ENCODE measurements at places on chromosomes 5 and 9.

DNA sequence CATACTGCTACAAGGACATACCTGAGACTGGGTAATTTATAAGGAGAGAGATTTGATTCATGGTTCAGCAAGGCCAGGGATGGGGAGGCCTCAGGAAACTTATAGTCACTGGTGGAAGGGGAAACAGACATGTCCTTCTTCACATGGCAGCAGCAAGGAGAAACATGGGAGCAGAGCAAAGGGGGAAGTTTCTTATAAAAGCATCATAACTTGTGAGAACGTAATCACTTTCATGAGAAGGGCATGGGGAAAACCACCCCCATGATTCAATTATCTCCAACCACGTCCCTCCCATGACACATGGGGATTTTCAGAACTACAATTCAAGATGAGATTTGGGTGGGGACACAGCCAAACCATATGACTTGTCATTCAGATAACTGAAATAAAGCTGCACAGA, 100.9 kb downstream of the ST8SIA4 start:
- DNase-seq, result no peak

- no peak for DNase-seq
These were observed 213.8 kb downstream of the MLLT3 start for GRCh38 chr9:20408513-20408912.

DNA sequence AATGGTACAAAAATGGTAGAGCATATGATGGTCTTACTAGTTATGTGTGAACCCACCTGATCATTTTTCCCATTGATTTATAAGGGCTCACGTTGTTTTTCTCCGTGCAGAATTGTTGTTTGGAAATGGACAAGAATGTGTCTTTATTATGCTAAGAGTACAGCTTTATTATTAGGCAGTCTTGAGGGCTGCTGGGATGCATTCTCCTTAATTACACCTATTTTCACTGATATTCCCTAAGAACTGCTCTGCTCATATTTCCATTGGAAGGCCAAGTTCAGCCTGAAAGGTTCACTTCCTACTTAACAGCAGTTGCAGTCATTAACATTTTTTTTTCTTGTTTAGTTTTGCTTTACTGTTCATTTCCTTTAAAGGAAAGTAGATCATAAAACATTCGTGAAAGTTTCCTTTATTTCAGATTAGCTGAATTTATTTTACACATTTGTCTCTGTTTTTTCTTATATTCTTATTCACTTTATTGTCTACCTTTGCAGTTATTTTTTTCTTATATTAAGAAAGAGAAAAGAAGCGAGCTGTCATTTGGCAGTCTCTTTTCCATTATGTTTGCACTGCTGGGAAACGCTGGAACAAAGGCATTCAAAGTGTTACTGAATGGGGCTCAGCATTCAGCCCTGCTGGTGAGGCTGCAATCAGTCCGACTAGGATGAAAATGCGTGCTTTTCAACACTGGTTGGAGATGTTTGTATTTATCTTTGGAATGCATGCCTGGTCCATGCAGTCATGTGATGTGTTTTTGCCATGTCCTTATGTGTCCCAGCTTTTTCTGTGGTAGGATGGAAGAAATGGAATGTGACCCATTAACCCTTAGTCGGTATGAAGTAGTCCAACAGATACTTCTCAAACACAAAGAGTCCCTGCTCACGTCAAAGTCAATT, 602.7 kb upstream of the ZNF608 start:
- no peak for DNase-seq

- no peak for DNase-seq
These were observed 210.3 kb upstream of the TNC start for GRCh38 chr9:115328228-115328627.

GRCh38 chr5:14487897-14488570, 93.6 kb upstream of the OTULINL start:
- no peak for DNase-seq

DNA sequence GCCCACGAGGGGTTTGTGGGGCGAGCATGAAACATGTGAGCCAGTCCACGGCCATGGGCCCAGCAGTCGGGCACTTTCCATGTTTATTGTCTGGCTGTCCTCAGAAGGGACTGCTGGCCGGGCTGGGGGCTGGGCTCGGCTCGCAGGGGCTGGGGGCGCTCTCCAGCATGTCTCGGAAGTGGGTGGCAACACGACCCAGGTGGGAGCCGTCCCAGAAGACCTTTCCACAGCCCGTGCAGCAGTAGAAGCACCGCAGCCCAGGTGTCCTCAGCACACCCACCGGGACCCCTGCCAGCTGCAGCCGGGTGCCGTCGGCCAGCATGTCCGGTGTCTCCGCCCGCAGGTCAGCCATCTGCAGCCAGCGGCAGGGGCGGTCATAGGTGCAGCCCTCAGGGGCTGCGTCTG, 4.8 kb upstream of the NRARP start:
- no peak for DNase-seq

DNA sequence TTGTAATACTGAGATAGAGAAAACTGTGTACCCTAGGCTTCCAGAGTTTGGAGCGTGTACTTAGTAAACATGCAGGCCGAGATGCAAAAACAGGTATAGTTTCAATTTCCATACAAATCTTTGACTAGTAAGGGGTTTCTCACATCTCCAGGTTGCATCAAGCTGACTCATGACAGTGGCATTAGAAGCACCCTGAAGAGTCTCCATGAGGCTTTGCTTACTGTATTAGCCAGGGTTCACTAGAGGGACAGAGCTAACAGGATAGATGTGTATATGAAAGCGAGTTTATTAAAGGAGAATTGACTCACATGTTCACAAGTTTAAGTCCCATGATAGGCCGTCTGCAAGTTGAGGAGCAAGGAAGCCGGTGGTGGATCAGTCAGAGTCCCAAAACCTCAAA, 275.3 kb upstream of the CDH6 start:
- no peak for DNase-seq

- no peak for DNase-seq
These were observed 107.7 kb downstream of the MTRR start for GRCh38 chr5:7976411-7977190.

- no peak for DNase-seq
These were observed 14.0 kb downstream of the ORM2 start for GRCh38 chr9:114343471-114344187.

DNA sequence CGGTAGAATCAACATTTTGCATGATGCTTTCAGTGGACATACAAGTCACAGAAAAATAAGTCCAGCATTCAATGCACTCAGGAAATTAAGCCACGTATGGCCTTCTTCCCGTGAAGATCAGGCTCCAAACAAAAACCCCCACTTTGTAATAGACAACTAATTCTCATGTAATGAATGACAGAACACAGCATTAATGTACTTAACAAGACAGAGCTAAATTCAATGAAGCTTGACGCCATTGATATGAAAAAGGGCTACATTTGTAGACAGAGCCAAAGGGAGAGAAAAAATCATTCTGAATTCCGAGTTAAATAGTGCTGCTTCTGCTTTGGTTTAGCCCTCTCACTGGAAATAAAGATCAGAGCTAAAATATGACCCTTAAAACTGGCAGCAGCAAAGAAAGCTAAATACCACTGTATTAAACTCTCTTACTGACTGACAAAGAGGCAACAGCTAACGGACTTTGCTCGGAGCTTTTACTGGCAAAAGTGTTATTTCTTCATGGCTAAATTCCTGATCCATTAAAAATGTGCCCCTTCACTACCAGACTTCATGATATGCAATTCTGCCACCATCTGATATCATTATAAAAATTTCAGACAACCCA, 250.5 kb downstream of the BNC2 start:
- DNase-seq, result no peak

- no peak for DNase-seq
These were observed 12.6 kb upstream of the MUSK start for GRCh38 chr9:110655754-110656641.

- no peak for DNase-seq
These were observed 967 bp downstream of the ORM2 start for GRCh38 chr9:114330636-114331035.

- DNase-seq, result no peak
These were observed 27.9 kb upstream of the IFNA14 start for GRCh38 chr9:21267485-21268346.

DNA sequence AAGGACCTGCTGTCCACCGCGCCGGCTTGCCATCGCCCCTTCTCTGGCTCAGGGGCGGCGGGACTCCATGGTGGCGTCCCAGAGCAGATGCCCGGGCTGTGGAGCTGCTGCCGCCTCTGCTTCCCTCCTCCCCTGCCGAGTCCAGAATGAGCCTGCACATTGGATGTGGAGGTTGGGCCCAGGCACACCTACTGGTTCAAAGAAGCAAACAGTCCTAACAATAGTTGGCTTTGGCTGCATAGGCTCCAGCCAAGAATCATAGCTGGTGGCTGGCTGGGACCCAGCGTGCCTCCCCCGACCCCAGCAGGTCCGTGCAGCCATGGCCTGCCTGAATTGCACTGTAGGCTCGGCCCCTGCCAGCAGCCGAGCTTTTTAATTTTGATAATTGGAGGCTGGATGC, 25.8 kb downstream of the ADAMTSL2 start:
- DNase-seq, result no peak

DNA sequence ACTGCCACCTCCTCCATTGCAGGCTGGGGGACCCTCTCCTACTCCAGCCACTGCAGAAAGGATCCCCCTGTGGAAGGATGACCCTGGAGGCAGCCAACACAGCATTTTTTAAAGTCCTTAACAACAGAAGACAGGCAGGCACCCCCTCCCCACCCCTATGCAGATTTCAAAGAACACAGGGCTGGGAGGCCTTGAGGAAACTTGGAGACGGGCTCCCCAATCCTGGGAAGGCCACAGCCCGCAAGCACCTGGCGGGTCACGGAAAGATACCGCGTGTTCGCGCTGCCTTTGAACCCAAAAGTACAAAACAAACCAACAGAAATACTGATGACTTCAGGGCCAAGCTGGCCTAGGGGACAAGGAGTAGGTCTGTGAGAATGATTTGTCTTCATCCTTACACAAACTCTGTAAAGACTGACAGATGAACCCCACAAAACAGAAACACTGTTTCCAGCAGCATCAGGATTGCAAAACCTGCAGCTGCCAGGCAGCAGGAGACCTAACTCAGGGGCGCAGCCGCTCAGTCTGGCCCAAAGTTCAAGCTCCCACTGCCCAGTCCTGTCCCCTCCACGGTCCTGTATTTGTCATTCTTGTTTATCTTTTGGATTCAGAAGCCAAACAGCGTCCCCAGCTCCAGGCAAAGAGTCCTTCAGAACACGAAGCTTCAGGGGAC, 13.8 kb downstream of the VAV2 start:
- DNase-seq, result no peak

GRCh38 chr9:96215841-96216240, 86.1 kb downstream of the HSD17B3 start:
- DNase-seq, result no peak

DNA sequence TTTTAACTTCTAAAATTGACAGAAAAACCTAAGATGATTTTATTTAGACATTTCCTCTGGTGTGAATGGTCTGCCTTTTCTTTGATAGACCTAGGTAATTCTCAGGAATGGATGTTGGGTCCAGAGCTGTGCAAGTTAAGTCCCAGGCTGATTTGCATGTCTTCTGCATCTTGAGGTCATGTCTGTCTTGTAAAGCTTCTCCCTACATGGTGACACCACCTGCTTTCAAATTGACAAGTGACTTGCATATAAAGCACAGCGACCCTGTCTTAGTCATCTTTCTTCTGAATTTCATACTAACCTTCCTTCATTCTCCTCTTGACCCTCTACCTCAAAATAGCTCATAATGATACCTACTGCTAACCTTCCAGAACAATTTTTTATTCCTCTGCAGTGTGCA, 29.2 kb downstream of the OSTF1 start:
- no peak for DNase-seq

DNA sequence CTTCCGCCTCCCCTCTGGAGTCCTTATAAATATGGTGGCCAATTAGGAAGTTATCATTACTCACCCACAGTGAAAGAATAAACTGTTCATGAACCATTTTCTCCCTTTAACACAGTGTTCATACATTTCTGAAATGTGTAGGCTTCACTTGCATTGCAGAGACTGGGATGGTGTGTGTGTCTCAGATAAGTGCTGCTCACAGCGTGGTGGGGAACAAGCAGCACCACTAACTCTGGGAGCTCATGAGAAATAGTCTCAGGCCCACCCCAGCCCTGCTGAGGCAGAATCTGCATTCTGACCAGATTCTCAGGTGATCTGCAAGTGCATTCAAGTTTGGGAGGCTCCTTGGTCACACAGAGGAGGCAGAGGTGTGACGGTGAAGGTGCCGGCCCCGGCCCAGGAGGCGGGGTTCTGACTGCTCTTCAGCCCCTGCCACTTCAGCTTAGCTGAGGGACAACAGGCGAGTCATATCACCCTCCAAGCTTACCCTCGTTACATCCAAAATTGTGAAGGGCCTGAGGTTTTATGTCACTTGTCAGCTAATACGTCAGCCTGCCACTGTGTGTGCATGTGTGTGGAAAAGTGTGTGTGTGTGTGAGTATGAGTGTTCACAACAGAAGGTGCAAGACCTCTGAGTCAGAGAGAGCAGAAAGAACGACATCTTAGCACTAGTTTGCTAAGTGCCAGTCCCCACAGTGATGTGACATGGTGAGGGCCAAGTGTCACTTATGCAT, 34.7 kb downstream of the DAP start:
- DNase-seq, result no peak
